ENCODE measurements at places on chromosomes 11 and 22. TPM values are rescaled to one million over a fixed set of nuclear protein-coding genes. Genes with fewer than 3 reads are reported as not detected.

MUC6 gene
- not detected for total RNA-seq

DNA sequence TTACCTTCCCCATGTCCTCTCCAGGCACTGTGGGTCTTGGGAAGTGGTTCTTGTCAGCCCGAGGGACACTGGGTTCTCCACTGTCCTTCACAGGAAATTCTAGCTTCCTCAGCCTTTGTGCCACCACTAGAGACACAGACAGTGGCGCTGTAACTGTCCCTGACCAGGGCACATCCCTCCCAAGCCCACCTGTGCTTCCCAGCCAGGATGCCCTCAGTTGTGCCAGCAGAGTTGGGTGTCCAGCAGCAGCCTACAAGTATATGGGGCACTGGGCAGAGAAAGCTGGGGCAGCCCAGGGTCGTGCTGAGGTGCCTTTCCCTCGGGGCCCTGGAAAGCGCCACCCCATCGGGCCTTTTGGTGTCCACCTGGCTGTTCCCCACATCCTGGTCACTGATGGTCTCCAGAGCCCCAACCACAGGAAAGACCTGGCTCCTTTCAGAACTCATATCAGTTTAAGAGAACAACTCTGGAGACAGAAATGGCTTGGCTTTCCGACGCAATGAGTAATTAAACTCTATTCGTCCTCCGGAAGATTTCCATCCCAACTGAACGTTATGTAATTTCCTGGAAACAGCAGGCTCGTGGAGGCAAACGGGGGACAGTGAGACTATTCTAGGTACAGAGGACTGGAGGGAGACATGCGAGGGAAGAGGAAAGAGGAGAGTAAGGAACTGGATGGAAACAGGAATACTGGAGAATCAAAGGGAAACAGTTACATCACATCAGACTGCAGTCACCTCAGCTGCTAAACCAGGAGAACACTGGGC lies 28.6 kb downstream of the PPP2R1B start:
- DNase-seq: no peak

DNA sequence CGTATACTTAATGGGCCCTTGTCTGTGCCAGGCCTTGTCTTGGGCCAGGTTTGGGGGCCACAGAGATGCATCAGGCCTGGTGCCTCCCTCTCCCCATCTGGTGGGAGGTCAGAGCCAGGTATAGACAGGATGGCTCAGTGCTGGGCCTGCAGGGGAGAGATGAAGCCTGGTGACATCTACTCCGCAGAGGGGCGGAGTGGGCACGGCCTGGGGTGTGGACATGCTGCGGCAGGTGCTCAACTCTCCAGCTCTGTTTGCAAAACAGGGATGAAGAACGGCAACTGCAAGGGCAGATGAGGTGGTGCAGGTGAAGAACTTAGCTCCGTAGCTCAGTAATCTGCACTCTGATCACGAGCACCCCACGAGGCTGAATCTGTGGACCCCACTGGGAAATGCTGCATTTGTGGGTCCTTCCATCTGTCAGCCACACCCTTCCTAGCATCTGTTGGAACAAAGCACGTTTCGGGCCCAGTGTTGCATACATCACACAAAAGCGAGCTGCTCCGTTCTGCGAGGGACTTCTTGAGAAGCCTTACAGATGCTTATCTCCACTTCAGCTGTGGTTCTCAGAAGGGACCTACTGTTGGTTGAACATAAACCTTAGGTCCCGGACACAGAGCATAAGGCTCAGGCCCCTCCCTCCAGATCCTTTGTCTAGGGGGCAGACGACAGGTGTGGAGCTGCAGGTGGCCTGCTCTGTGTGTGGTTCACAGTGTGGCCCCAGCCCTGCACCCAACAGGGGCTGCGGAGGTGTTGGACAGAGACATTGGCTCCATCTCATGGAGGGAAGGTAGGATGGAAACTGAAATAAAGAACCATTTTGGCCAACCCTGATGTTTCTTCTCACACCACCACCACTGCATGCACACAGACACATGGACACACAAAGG lies 78.3 kb downstream of the LRRC32 start:
- no peak for DNase-seq

DNA sequence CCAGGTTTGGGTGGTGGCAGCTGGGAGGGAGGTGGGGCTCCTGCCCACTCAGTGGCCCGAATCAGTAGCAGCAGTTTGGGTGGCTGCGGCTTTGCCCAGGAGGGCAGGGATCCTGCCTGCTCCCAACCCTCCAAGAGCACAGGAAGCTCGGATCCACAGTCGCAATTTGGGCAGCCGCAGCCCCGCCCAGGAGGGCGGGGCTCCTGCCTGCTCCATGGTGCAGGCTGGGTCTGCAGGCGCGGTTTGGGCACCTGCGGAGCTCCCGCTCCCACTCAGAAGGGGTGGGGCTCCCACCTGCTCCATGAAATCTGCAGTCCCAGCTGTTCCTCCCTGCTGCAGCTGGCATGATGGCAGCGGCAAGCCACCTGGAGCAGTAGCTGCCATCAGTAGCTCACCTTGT lies 38.1 kb upstream of the CALCB start:
- no peak for DNase-seq

DDI1 gene
- not detected for total RNA-seq

TBX1 gene
- total RNA-seq: not detected

GRCh38 chr11:27420722-27421572 lies 51.6 kb downstream of the LGR4 start:
- DNase-seq: no peak

GGTLC3 gene
- not detected for total RNA-seq

DNA sequence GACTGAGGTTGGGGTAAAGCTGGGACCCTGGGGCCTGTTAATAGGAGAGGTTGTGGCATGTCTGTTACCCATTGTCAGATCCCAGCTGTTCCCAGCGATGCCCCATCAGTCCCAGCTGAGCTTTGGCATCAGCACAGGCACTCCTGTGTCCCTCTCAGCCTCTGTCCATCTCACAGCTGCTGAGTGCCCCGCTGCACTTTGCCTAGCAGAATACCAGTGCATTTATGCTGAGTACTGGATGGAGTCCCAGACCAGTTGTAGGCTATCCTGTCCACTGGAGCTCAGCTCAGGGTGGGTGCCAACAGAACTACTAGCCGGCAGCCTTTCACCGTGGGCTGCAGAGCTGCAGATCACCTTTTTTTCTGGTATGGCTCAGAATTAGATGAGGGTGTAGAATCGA lies 9.9 kb downstream of the FXYD6 start:
- DNase-seq: no peak

GRCh38 chr11:20111871-20112270 lies 48.4 kb downstream of the DBX1 start:
- no peak for DNase-seq

DNA sequence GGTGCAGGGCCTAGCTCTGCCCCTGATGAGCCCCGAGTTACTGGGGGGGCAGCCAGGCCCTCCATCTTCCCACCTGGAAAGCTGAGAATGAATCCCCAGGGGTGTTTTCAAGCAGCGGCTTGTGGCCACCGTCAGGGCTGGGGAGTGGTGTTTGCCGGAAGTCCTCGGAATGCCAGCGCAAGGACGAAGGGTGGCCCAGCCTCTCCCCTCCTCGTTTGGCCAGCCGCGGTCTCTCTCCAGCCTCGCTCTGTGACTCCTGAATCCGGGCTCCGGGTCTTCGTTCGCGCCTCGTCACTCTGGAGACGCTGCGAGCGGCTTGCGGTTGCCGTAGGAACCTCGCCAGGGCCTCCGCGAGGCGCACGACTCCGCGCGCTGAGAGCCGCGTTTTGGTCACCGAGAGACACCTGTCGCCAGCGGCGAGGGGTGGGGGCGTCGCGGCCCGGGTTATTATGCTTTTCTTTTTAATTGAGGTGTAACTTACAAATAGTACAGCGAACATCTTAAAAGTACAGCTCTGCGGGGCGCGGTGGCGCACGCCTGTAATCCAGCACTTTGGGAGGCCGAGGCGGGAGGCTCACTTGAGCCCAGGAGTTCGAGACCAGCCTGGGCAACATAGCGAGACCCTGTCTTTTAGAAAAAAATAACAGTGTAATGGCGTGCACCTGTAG lies 6.3 kb upstream of the KDELR3 start:
- DNase-seq: peak; percentile 75

GRCh38 chr11:1728301-1728700 lies 22.1 kb downstream of the IFITM10 start:
- no peak for DNase-seq

GRCh38 chr11:3817181-3817800 lies 8.9 kb downstream of the PGAP2 start:
- DNase-seq: no peak

MOV10L1 gene
- not detected for total RNA-seq

GRCh38 chr22:36963302-36963701 lies 49.9 kb downstream of the CSF2RB start:
- no peak for DNase-seq

- DNase-seq: no peak
These were observed 2.5 kb upstream of the INPP5J start for GRCh38 chr22:31120230-31120629.

ROBO4 gene
- not detected for total RNA-seq

MUC5AC gene
- total RNA-seq: not detected

DNA sequence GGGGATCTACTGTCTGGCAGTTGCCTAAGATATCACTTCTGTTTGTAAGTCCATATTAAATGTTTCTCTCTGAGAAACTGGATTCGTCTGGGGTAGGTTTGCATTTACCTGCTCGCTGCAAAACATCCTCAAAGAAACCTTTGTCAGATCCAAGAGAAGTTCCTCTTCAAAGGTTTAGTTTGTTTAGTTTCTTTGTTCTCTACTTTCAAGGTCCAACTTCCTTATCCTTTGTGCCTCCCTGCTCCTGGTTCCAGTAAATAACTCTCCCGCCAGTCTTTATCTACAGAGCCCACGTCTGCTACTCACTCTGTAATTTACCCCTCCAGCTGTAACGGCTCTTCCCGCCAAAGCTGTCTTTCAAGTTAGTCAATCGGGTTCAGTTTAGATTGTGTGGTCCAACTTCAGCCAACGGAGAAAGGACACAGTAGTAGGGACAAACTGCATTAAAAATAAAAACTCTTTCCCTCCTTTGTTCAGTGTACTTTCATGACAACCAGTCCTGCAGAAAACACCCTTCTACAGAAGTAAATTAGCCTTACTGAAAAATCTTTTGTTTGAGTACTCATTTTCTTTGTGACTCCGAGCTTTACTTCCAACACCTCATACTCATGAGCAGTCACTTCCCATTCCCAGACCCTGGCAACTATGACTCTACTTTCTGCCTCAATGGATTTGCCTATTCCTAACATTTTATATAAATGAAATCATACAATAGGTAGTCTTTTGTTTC lies 41.0 kb downstream of the TMPRSS5 start:
- DNase-seq: no peak

- DNase-seq: no peak
These were observed 2.6 kb downstream of the CNTF start for GRCh38 chr11:58625086-58625485.

DNA sequence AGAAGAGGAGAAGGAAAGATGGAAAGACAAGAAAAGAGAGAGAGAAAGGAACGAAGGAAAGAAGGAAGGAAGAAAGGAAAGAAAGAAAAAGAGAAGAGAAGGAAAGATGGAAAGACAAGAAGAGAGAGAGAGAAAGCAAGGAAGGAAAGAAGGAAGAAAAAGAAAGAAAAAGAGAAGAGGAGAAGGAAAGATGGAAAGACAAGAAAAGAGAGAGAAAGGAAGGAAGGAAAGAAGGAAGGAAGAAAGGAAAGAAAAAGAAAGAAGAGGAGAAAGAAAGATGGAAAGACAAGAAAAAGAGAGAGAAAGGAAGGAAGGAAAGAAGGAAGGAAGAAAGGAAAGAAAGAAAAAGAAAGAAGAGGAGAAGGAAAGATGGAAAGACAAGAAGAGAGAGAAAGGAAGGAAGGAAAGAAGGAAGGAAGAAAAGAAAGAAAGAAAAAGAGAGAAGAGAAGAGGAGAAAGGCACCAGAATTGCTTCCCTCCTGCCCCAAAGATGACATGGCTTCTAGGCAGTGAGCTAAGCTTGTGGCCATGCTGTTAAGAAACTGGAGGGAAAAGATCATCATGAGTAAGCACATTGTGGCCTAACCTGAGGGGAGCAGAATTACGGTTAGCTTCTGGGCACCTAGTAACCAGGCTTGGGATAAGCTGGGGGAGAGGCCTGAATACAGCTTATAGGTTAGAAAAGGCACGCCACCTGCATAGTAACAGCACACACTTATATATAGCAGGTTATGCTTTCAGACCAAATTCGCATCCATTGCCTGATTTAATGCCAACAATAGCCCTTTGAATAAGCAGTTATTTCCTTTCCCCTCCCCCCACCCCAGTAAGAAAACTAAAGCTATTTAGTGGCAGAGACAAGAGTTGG lies 2.3 kb upstream of the ST3GAL4 start:
- no peak for DNase-seq

RBM4 gene
- 87.0 TPM for total RNA-seq

- DNase-seq: no peak
These were observed 15.2 kb upstream of the OR52K2 start for GRCh38 chr11:4433856-4434255.

PNPLA5 gene
- total RNA-seq: not detected

KIF18A gene
- total RNA-seq: 58.5 TPM

- no peak for DNase-seq
These were observed 12.6 kb upstream of the DBX1 start for GRCh38 chr11:20172721-20173447.

OR5B3 gene
- not detected for total RNA-seq

GRCh38 chr11:133206313-133207005 lies 325.8 kb downstream of the OPCML start:
- DNase-seq: no peak

DNA sequence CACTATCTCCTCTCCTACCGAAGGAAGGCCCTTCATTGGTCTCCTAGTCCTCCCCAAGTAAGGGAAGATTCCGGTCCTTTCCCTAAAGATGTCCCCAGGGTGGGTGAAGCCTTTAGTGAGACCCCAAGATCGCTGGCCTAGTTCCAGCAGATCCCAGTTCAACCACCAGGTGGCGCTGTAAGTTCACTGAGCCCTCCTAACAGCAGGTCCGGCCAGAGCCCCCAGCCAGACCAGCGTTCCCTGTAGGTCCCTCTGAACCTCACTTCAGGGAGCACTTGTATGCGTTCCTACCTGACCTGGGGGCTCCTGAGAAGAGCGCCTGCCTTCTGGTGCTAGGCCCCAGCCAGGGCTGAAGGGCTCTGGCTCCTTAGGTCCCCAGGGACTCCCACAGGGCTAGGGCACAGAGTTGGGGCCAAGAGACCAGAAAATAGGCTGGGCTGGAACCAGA lies 38.1 kb downstream of the LMO1 start:
- peak; percentile 61 for DNase-seq

- DNase-seq: no peak
These were observed 40.0 kb downstream of the TECTA start for GRCh38 chr11:121141066-121141465.

DNA sequence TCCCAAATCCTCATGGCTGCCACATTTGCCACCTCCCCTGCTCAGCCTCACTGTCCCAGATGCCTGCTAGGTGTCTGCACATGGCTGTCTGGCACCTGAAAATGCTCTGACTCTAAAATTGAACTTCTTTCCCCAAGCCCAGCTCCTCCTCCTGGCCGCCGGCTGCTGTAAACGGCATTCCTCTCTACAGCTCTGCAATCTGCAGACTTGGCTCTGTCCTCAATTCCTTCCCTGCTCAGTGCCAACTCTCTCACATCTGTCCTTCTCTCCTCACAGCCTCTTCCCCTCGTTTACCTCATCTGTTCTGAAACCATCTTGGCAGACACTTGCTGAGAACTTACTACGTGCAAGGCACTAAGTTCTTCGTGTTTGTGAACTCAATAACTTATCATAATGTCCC lies 169.4 kb upstream of the SYT13 start:
- no peak for DNase-seq

GRCh38 chr11:128456566-128457268 lies 130.6 kb downstream of the ETS1 start:
- no peak for DNase-seq
